ENCODE measurements at places on chromosomes 2 and 18.

DNA sequence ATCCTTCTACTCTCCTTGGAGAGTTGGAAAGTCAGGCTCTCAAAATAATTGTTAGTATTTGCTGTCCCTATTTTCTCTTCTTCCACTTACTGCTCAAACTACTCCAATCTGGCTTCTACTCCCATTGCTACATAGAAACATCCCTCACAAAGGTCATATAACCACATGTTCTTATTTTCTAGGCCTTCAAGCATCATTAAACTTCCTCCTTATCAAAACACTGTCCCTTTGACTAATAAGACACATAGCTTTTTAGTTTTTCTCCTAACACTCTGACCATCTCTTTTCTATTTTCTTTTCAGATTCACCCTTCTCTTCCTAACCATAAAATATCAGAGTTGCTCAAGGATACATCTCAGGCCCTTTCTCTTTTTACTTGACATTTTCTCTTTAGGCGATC lies 148.3 kb downstream of the MBD2 start:
- no peak for ATAC-seq

GRCh38 chr18:11990539-11990938 lies 9.2 kb downstream of the IMPA2 start:
- no peak for ATAC-seq

DNA sequence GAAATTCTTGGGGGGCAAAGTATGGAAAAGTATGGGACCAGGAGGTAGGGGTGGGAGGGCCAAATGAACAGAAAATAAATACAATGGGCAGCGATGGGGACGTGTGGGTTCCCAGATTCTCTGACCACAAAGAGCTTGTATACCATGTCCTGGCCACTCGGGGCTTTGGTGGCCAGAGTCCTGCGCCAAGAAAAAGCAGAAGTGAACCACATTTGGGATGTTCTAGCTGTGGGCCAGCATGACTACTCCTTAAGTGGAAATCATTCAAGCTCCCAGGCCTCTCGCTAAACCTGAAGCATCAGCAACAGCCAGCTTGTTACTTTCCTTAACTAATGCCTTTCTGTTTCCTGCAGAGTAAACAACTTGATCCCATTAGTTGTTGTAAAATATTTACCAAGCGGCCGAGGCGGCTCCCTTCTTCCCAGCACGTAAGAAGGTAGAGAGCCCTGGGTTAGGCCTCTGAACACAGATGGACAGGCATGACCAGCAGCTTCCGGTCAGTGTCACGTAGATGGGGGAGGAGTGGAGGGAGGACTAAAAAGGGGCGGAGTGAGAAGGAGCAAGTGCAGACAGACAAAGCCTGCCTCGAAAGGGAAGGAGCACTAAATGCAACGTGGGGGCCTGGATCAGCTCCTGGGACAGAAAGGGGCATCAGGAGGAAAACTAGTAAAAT lies 88.2 kb downstream of the GALNT14 start:
- no peak for ATAC-seq

GRCh38 chr18:4017480-4017879 lies 437.6 kb downstream of the DLGAP1 start:
- ATAC-seq: no peak

DNA sequence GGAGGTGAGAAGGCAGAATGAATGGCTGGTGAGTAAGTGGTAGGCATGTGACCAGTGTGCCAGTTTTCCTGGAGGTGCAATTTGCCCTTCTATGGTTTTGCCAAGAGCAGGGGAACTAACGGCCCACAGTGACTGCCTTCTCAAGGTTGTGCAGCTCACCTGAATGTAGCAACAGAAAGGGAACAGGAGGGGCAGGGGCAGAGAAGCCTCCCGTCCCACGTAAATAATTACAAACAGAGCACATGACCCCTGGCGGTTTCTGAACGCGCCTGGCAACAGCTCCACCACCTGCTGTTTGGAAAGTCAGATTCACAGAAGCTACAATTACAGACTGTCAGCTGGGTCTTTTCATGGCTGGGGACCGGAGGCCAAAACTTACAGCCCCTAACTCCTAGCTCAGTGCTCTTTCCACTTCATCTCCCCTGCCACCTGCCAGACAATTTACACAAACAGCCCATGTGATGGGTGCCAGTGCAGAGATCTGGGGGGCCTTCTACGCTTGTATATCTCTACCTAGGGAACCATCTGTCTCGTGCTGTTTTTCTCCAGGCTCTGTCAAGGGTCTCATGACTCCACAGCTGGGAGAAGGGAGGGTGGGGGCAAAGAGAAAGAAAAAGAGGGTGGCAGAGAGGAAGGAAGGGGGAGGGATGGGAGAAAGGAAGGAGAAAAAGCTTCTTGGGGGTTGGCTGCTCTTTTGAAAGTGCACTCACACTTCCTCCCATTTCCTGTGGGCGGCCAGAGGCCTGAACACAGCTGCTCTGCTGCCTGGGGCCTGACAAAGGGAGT lies 69.6 kb downstream of the POLR1A start:
- peak; percentile 92 for ATAC-seq

Data from stimulated activated memory B cell treated with anti-CD40 and anti-IgM and Interleukin-4, amounts not matched to agents 10 μg/mL and 1 μg/mL and 100 μg/mL, for 72 hours (primary cell).